Hippocampal formation (tissue), 2 donors: ENCODE measurements at places on chromosomes 1 and 21.

- DNase-seq, result no peak
Observed at GRCh38 chr1:34711485-34711884, 43.4 kb upstream of the GJB5 start.

- no peak for DNase-seq
Observed at GRCh38 chr21:42843056-42843455, 36.3 kb downstream of the WDR4 start.

- DNase-seq, result no peak
Observed at GRCh38 chr1:241964550-241965282, 7.1 kb downstream of the BECN2 start.

- DNase-seq, result peak; percentile 45
Observed at GRCh38 chr1:68904477-68904876, 407.6 kb upstream of the DEPDC1 start.

- no peak for DNase-seq
Observed at GRCh38 chr1:44970317-44970716, 16.1 kb downstream of the EIF2B3 start.

- peak; percentile 48 for DNase-seq
Observed at GRCh38 chr1:30748699-30749401, 8.7 kb downstream of the LAPTM5 start.

DNA sequence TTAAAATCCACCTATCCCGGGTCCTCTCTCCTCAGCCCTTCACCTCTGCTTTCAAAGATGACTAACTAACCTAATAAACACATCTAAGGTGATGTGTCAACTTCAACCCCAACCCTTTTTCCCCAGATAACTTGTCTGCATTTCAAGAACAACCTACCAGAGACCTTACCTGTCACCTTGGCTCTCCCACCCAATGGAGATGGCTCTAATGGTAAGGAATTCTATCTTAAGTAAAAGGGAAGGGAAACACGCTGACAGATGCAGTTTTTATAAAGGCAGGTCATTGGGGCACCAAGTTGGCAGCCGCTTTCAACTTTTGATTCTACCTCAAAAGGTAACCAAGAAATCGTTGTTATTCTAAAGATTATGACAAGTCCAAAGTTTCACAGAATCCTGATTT, 37.6 kb downstream of the MRPL39 start:
- no peak for DNase-seq

DNA sequence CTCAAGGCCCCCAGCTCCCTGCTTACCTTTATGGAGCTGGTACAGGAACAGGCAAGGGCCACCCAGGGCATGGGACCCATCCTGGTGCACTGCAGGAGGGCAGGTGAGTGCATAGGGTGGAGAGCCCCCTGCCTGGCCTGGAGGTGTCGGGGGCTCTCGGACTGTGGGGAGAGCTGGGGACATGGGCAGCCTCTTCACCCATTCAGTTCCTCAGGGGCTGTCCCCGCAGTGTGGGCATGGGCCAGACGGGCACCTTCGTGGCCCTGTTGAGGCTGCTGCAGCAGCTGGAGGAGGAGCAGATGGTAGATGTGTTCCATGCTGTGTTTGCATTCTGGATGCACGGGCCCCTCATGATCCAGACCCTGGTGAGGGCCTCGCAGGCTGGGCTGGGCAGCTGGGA, 7.3 kb upstream of the LGR6 start:
- DNase-seq, result no peak

DNA sequence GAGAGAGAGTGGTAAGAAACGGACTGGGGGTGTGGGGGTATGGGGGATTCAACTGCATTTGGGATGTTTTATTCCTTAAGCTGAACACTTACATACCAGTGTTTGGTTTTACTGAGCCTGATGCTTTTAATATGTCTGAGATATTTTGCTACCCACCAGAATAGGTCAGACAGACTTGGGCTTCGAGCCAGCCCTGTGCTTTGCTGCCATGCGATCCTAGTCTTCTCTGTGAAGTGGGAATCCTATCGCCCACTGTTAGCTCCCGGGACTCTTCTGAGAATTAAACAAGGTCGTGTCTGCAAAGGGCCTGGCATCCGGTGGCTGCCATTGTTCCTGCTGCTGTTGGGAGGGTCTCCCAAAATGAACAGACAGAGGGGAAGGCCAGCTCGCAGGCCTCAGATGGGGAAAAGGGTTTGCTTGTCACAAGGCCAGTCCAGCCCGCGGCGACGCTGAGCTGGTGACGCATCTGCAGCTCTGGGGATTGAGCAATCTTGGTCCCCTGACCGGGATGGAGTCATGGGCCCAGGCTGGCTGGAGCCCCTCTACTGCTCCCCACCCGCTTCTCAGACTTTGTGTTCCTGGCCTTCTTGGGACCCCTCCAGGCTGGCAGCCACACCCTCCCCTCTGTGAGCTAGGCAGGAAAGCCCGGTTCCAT, 26.9 kb upstream of the ECE1 start:
- DNase-seq, result no peak

DNA sequence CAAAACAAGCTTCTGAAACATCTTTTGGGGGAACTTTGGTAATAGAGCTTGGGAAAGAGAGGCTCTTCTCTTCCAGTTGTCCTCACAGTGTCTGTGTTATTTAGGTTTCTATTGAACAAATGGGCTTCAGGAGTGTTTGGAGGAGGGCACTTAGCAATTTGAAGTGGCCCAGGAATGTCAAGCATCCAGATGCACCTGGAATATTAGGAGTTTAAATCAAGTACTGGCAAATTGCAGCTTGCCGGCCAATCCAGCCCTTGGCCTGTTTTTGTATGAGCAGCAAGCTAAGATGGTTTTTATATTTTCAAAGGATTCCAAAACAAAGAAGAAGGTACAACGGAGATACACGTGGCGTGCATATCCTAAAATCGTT, 94.7 kb downstream of the CCDC185 start:
- DNase-seq, result no peak

GRCh38 chr21:14545906-14546480, at the start of gene SAMSN1:
SAMSN1 (minus strand) TSS chr21:14546315; CDS start chr21:14546261, 54 bp downstream.
- DNase-seq, result no peak

GRCh38 chr1:248691567-248692155, 10.9 kb downstream of the OR14I1 start:
- no peak for DNase-seq

DNA sequence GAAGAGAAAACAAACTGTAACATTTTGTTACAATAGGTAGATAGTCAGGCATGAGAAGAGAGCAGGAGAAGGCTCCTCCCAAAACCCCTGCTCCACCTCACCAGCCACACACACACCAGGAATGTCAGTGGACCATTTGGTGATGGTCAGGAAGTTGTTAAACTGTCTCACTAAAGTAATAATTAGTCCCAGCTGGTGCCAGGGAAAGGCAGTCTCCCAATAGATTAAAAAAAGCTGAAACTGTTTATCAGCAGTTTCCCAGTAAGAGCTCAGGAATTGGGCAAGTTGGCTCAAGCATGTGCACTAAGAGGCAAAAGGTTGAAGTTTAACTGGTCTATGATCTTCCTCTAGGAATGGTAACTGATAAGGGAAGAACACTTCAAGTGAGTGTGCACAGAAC, 249.6 kb downstream of the COL11A1 start:
- DNase-seq, result no peak

- no peak for DNase-seq
Observed at GRCh38 chr1:82392513-82392912, 591.8 kb downstream of the ADGRL2 start.

- no peak for DNase-seq
Observed at GRCh38 chr1:232878086-232878485, 72.3 kb upstream of the NTPCR start.

DNA sequence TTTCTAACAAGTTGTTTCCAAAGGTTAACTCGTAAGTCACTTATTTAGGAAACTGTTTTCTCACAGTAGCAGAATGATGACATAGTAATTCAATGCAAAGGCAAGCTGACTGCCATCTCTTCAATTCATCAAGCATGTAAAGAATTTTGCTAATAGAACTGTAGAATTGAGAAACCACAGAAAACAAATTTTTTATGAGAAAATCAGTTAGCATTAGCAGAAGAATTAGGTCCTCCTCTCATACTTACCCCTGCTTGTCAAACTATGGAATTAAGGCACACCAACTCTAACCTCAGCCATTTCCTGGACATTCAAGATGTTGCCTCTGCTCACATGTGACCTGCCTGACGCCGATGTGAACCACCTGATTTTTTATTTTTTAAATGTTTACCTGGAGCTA, 115.2 kb downstream of the LRRC40 start:
- DNase-seq, result no peak

DNA sequence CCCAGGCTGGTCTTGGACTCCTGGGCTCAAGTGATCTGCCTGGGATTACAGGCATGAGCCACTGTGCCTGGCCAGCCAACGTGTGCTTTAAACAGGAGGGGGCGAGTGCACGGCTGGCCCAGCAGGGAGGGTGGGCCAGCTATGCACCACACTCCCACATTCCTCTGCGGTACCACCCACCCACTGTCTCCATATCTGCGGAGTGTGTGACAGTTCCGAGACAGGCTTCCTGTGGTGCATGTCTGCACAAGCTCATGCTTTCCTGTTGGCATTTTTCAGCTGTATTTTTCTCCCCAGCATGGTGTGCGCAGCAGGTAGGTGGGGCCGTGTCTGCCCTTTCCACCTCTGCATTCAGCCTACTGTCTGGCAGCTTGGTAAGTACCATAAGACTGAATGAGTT, 183.3 kb downstream of the AJAP1 start:
- no peak for DNase-seq

- no peak for DNase-seq
Observed at GRCh38 chr1:234288946-234289345, 84.3 kb upstream of the COA6 start.

DNA sequence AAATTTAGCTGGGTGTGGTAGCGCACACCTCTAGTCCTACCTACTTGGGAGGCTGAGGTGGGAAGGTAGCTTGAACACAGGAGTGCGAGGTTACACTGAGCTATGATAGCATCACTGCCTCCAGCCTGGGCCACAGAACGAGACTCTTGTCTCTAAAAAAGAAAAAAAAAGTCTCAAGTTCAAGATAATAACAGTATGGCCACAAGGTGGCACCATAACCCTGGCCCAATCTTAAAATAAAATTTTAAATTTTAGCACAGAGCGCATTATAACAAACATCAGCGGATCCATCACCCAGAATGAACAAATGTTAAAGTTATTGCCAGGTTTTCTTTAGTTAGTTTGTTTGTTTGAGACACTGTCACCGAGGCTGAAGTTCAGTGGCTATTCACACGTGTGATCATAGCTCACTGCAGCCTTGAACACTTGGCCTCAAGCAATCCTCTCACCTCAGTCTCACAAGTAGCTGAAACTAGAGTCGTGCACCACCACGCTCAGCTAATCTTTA, 2.9 kb upstream of the HTR6 start:
- no peak for DNase-seq

GRCh38 chr1:61287734-61288133, 205.4 kb downstream of the NFIA start:
- no peak for DNase-seq

DNA sequence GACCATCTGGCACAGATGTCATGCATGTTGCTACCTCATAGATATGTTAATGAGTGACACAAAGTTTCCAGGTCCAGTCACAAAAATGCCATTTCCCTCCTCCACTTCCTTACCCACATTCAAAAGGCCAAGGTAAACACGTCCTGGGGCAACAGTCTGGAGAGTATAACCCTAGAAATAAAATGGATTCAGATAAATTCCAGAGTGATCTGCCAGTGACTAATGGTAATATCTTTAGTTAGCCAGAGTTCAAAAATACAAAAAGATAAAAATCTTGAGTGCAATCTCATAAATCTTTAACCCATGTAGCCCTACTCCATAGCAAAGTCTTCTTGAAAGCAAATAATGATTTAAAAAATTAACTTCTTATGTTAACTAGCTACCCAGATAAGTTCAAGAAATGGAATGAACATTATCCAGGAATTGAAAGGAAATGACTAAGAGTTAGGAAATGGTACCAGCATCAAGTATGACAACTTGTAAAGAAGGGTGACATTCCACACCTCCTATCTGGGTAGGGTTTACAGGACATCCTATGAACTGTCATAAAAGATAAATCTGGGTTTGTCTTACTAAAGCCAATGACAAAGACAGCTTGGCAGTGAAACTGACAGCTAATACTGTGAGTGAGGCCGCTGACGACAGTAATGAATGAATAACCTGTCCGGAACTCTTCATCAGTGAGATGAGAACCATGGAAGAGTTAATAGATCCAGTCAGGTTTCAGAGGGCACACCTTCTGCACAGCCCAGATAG, 18.1 kb downstream of the RGS2 start:
- no peak for DNase-seq

DNA sequence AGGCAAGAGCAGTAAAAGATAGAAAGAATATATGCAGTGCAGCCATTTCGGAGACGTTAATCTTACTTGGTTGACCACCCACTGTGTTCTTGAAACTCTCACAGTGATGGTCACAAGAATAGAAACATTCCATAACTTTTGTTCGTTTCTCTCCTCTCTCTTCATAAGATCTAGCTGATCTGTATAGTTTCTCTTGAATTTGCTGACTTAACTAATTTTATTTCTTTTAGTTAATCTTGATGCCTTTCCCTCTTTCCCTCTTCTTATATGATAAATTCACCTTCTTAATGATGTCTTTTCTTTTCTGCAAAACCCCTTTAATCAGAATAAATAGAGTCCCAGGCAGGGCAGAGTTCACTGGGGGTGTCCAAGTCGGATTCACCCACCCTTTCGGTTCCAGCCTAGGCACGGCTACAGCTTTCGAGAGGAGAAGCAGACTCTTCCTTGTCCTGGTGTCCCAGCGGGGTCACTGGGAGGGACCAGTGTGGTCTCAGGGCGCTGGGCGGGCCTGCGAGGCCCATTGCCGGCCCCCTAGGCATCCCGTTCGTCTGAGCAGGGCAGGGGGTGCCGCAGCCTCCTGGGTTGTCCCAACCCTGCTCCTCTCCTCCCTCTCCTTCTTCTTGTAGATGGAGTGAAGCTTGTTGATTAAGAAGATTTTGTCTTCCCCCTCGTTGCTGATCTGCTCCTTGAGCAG, 39.8 kb downstream of the ZNF691 start:
- DNase-seq, result no peak

DNA sequence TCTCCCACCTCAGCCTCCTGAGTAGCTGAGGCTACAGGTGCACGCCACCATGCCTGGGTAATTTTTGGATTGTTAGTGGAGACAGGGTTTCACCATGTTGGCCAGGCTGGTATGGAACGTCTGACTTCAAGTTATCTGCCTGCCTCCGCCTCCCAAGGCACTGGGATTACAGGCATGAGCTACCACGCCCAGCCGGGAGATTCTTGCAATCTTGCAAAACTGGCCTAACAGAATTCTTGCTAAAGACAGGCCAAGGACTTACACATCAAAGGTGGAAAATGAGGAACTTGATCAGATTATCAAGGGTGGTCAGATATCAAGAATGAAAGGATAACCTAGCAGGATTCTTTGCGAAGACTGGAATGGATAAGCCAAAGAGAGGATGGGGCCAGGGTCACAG, 98.3 kb upstream of the TIAM1 start:
- DNase-seq, result no peak

DNA sequence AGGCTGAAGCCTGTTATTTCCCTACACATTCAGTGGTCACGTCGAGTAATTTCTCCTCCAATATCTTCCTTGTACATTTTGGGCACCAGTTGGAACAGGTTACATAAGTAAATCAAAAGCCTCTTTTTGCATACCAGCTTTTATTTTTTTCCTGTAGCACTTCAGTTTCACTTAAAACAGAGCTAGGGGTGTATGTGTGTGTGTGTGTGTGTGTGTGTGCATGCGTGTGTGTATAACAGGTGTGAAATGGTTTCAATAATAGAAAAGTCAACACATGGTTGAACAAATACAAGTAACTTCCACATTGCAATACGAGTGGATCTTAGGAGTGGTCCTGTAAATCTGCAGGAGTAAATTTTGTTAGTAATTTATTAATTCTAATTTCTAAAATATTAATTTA, 3.0 kb upstream of the MAN1A2 start:
- DNase-seq, result no peak

GRCh38 chr21:31829736-31830472, 42.9 kb upstream of the HUNK start:
- no peak for DNase-seq

GRCh38 chr1:226599636-226600238, 51.2 kb downstream of the STUM start:
- no peak for DNase-seq
